ENCODE measurements at places on chromosomes 1 and 21.
A peak's percentile ranks its signal among the peaks of the same experiment; 100 is the strongest.

GRCh38 chr21:31777857-31778256, 45.9 kb upstream of the SCAF4 start:
- DNase-seq: no peak

DNA sequence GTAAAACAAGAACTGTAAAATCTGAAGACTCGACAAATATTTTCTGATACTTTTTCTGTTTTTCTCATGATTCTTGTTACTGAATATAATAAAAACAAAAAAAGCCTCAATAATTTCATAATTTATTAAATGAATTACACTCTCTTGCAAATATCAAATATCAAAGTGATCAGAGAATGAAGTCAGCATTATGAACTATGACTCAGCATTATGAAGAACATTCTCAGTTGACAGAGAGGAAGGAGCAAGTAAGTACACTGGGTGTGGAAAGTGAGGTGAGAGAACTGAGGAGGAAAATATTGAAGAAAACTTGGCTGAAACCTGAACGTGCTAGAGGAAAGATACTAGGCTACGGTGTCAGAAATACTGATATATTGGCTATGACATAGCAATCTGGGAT, 529.5 kb downstream of the KCNT2 start:
- DNase-seq: no peak

DNA sequence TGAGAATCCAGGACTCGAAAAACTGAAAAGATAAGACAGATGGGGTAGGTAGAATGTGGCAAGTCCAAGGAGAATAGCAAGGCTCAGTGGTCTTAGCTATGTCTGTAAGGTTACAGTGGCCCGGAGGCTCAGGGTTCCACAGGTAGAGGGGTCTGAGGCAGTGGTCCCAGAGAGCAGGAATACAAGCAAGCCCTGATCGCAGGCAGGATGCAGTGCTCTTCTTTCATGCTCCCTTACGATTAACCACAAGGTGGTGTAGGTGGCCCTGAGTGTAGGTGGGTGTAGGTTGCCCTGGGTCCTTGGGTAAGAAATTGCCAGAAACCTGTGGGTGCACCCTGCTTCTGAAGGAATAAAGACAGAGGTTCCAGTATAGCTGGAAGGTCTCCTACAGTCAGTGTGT, 99.1 kb upstream of the RAB3GAP2 start:
- DNase-seq: no peak

DNA sequence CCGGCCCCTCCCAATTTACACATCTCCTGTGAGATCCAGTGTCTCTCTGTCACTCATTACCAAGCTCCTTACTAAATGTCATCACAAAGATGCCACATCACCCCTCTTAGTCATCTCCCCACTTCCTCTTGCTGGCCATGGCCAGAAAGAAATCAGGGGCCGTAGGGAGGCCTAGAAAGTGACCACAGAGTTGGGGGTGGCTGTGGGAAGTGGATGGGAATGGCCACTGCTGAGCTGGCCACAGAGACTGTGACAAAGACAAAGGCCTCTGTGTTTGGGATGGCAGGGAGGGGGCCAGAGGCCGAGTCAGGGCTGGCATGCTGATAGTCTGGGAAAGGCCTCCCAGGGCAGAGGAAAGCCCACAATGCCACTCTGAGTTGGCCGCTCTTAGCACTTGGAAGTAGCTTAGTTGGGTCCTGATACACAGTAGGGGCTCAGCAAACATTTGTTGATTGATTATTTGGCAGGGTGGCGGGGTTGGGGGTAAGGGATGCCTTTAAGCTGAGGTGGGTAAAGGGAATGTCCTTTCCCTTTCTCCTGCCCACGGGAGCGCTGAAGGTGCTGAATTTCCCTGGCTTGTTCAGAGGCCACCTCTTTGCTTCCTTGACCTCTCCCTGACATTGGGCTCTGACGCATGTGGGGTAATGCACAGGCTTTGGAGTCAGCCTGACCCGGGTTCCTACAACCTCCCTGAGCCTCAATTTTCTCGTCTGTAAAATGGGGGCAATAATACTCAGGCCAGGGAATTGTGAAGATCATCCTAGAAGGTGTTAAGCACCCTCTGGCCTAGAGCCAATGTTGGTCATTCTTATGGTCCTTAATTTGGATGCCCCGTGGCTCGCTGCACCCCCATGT, 13.2 kb downstream of the NAV1 start:
- no peak for DNase-seq

DNA sequence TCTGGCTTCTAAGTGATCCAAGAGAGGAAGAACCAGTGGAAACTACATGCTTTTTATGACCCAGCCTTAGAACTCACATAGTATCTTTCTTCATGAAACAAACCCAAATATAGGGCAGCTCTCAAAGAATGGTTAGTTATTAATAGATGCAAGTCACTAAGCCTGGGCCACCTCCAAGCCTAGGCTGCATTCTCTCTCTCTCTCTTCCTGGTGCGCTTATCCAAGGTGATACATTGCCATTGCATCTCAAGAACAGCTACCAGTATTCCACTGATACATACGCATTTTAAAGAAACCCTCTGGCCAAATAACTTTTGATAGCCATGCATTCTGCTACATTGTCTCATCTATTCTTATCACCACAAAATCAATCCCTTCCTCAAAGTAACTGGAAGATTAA, 455.6 kb upstream of the ADGRL2 start:
- DNase-seq: no peak

GRCh38 chr1:200979574-200980451, 43.7 kb downstream of the KIF21B start:
- DNase-seq: peak; percentile 61

GRCh38 chr1:202255343-202255742, 61.7 kb downstream of the LGR6 start:
- DNase-seq: no peak

- DNase-seq: no peak
These were observed 179.9 kb downstream of the ADSS2 start for GRCh38 chr1:244271691-244272308.

DNA sequence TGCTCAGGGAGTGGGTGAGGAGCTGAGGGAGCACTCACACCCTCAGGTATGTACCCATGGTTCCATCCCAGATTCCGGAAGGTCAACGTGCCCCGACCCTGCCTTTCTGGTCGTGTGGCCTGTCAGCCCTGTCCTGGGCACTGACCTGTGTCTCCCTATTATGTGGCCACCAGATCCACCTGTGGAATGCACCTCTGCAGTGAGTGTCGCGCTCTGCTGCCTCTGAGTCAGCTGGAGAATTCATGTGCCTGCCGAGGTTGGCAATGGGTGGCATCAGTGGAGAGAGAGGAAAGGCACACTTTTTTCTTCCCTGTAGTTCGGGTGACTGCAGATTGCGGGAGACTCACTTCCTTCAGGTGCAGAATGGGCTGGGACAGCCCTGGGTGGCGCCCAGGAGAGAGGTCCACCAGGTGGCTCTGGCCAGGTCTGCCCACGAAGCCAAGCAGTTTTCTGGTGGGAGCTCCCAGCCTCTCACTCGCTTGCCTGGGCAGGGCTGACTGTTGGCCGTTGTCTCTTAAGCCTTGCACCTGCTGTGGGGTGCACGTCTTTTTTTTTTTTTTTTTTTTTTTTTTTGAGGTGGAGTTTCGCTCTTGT, 176.1 kb upstream of the TMEM51 start:
- no peak for DNase-seq

DNA sequence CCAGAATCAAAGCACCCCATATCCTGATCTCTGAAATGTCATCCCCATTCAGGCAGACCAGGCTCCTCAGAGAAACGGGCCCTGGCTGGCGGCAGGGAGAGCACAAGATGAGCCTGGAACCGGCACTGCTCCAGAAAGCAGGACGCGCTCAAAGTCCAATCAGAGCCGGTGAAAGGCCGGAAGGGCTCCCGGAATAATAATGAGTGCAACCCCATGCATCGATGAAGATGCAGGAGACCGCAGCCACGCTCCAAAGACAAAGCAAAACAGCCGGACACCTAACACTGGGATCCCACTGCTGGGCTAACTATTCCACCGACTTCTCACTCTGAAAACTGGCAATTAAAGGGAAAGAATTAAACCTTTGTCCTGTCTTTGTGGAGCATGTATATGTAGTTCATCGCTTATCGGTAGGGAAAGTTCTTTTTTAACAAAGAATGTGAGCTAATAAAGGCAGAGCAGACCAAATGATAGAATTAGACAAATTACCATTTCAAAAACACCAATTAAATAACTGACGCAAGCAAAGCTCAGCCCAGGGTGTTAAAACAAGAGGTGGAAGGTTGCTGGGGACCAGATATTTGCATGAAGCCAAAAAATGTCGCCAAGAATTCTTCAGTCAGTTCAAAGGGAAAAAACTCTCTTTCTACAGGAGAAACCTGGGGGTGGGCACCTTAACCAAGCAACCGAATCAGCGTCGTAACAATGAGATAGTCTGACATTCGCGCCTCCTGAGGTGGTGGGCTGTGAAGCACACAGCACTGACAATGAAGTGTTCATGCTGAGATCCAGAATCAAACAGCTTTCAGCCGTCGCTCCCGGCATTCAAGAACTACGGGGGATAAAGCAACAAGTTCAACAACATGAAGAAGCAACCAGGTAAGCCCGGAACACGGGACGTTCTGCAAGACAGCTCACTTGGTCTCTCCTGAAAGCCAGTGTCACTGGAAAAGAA, 95.2 kb downstream of the NPHP4 start:
- DNase-seq: no peak

- no peak for DNase-seq
These were observed 55.6 kb downstream of the TRAF5 start for GRCh38 chr1:211382182-211382713.

DNA sequence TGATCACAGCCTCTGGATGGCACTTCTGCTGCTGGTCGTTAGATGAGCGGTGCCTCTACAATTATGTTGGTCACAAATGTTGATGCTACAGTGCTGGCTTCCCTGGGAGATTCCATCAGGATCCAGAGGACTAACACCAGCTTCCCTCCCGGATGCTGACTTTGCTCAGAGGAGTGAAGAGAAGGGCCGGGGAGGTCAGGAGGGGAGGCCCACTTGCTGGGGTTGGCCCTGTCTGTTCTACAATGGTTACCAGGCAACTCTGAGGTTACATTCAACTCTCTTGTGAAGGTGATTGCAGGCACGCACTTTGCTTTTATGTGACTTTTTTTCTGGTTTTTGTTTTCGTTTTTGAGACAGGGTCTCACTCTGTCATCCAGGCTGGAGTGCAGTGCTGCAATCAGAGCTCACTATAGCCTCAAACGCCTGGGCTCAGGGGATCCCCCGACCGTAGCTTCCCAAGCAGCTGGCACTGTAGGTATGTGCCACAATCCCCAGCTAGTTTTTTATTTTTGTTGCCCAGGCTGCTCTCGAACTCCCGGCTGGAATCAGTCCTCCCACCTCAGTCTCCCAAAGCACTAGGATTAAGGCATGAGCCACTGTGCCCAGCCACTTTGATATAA, 112.5 kb downstream of the ADSS2 start:
- DNase-seq: no peak

DNA sequence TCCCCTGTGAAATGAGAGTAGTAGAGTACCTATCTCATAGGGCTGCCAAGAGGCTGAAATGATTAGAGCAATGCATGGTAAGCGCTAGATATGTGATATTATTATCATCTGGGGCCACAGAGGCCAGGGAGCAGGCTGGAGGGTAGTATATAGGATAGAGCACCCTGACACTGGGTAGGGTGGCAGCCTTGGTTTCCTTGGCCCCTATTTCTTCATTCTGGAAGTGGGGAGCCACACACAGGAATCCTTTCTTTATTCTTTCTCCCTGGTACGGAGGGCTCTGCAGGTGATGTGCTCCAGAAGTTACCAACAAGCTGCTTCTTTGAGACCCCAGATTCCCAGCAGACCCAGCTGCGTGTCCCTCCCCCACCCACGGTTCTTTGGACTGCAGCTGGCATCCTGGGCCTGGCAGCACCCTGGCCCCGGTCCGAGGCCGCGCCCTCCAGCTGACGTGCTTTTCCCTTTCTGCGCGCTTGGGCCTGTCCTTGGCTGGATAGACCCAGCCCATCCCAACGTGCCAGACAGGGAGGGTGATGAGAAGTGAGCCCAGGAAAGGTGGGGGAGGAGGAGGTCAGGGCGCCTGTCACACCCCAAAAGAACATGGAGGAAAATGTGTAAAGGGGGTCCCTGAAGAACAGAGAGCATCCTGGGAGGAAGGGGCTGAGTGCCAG, 18.2 kb downstream of the INAVA start:
- DNase-seq: no peak

DNA sequence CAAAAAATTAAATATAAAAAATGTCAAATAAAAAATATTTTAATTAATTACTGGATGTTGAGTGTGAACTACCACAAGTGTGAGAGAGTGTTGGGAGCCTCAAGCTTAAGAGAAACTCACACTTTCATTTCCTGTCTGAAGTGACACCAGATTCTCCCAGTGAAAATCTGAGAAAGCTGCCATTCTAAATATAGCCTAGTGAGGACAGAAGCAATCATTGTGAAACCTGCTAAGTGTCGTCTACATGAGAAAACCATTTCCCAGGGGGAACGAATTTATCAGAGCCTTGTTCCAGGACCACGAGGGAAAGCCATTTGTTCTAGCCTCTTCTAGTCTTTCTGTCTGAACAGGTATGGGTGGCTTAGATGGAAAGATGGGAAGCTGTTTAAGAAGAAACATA, 329.3 kb upstream of the PRMT6 start:
- DNase-seq: no peak

DNA sequence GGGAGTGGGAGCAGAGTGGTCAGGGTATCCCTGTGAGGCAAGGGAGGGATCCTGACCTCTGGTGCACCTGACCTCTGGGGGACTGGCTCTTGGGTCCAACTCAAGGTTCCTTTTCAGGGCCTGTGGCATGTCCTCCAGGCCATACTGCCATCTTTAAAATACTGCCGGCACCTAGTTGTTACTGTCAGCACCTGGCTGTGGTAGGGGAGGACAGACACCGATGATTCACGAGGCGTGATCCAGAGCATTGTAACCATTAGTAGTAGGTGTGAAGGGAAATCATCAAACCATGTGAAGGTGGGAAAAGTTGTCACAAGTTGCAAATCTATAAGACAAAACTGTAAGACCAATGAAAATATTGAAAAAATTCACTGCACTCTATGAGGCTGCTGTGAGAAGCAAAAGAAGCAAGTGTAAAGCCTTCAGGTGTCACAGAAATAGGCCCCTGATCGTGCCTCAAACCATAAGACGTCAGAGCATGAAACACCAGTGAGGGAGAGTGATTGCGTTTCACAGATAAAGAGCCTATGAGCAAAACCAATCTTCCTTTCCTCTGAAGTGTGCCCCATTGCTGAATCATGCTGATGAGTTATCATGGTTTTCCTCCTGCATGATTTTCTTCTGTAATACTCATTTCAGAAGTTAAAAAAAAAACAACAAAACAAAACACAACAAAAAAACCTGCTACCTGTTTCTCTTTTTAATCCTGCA, 55.3 kb downstream of the CDC7 start:
- DNase-seq: peak; percentile 32

- DNase-seq: no peak
These were observed 110.9 kb upstream of the C21orf91 start for GRCh38 chr21:17930093-17930492.
